NCI-H1105 treated with DMSO at 0.1 percent for 48 hours (cell line): ENCODE measurements at places on chromosomes 4 and X.

DNA sequence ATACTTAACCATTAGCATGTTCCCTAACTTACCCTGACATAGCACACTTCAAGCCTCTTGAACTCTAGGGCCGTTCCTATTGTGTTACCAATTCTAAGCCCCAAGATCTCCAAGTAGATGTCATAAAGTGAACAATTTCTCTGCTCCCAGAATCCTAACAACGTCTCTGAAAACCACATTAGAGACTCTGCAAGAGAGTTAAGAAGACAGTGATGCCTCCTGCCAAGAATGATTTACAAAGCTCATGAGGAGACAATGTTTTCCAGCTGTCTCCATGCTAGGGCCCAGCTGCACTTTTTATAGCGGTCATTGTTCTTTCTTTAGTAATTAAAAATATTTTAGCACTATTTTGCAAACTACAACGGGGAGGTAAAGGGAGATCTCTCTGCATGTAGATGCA lies 358.4 kb downstream of the PPP3CA start:
- DNase-seq: no peak

- no peak for DNase-seq
These were observed 6.7 kb downstream of the SRD5A3 start for GRCh38 chr4:55352726-55353125.

DNA sequence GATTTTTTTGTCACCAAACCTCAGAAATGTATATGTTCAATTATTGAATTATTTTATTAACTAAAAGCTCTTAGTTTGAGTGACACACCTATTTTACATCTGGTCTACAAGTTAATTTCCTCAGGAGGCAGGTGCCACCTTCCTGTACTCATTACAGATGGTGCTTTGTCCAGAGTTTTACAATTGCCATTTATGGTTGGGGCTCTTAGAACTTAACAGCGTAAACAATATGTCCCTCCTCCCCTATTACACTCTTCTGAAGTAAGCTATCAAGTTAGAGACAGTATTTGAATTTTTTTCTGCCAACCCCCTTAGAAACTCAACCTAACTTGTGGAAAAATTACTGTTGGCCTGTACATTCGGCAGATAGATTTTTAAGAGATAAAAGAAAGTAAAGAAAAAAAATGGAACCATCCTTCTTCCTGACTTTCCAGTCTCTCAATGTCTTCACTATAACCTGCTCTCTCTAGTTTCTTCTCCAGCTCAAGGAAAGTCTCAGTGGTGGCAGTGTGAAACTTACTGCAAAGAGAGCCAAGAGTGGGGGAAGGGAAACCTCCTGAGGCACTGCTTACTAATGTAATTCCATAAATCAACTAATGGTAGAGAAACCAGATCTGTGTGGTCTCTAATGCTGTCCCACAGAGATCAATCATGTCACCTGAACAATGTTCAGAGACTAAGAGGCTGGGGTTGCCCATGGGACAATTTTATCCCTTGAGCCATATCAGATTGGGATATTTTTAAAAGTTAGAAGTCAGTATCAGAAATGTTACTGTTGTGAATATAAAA lies 7.8 kb downstream of the CXXC4 start:
- peak; percentile 48 for DNase-seq

DNA sequence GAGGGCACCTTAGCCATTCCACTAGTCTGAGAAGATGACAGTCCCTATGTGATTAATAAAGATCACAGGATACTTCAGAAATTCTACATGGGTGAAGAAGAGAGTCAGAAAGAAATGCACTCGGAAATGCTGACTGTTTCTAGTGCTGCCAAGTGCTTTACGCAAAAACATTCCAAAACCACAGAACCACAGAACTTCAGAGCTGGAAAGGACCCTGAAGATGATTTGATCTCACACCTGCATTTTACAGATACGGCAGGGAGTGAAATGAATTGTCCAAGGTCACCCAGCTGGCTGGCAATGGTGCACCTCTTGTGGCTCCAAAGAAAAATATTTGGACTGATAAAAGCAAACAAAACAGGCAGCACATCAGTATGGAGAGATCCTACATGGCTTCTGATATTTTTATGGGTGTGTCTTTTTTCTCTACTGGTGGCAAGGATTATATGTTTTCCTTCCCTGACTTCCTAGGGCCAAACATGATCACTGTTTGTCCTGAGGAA lies 115.9 kb downstream of the MAML3 start:
- DNase-seq: no peak
